ENCODE measurements at places on chromosomes 4 and X.

- DNase-seq: no peak
These were observed 30.5 kb upstream of the COL25A1 start for GRCh38 chr4:109332926-109333464.

- DNase-seq: no peak
These were observed 32.3 kb downstream of the NOP14 start for GRCh38 chr4:2930758-2931511.

GRCh38 chrX:21408788-21409187 is 34.6 kb downstream of the CNKSR2 start:
- no peak for DNase-seq

GRCh38 chr4:187544461-187545053 is 451.0 kb upstream of the ZFP42 start:
- no peak for DNase-seq

DNA sequence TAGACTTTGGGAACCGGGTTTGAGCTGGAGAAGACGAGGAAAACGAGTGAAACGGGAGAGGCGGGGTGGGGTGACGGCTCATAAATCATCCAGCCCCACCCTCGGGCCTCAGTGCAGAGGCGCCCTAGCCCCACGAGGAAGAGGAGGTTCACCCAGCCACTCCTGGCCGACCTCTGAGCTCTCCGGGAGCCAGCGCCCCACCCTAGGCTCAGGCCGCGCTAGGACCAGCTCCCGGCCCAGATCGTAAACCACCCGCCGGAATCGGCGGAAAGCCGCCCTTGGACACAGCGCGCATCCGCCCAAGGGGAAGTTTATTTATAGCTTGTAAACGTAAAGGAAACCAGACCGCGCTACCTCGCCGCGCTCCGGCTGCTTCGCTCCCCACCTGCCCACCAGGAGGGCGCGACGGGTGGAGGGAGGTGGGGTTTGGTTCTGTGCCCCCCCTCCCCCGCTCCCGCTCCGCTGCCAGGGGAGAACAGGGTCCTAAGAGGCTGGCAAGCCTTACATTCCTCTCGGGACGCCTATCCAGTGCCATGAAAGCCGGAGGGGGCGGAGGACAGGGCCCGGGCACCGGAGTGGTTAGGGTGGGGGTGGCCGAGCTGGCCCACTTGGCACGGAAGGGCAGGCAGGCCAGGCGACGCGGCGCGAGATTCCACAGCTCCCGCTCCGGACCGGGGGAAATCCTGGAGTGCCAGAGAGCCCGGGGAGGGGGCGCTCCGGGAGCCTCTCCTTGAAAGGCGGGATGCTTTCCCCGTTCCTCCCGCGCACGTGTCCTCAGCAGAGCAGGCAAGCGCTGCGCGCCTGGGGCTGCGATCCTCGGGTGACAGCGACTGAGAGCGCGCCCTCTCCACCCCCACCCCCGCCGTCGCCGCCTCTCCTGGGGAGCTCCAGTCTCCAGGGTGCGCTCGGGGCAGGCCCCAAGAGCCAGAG is 84.2 kb downstream of the BCOR start:
- peak; percentile 57 for DNase-seq

- DNase-seq: no peak
These were observed 2.7 kb upstream of the SORCS2 start for GRCh38 chr4:7189475-7190277.

GRCh38 chr4:167265231-167265630 is 30.9 kb upstream of the SPOCK3 start:
- no peak for DNase-seq

DNA sequence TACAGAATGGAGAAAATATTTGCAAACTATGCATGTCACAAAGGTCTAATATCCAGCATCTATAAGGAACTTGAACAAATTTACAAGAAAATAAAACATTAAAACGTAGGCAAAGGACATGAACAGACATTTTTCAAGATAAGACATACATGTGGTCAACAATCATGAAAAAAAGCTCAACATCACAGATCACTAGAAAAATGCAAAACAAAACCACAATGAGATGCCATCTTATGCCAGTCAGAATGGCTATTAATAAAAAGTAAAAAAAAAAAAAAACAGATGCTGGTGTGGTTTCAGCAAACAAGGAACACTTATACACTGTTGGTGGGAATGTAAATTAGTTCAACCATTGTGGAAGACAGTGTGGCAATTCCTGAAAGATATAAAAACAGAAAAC is 75.8 kb upstream of the IL13RA2 start:
- no peak for DNase-seq

- DNase-seq: no peak
These were observed 15.6 kb upstream of the ART3 start for GRCh38 chr4:76058888-76059426.

GRCh38 chr4:163808011-163808410 is 313.5 kb downstream of the TMA16 start:
- DNase-seq: no peak

DNA sequence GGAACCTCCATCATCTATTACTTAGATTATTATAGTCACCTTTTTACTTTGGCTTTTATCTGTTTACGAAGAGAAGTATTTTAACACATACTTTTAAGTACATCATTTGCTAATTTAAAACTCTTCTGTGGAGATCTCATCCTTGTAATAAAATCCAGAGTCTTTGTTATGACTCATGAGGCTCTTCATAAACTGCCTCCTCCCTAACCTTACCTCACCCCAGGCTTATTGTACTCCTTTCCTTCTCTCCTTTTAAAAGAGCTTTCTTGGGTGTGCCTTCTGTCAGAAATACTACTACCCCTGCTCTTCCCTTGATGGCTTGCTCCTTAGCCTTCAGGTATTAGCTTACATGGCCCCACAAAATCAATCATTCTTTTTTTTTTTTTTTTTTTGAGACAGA is 6.6 kb downstream of the ARL9 start:
- DNase-seq: no peak

Data from NCI-H774 (cell line).